Ecto neural progenitor cell (in vitro differentiated cells): ENCODE measurements at places on chromosomes 6 and 20.
A peak's percentile ranks its signal among the peaks of the same experiment; 100 is the strongest.

DNA sequence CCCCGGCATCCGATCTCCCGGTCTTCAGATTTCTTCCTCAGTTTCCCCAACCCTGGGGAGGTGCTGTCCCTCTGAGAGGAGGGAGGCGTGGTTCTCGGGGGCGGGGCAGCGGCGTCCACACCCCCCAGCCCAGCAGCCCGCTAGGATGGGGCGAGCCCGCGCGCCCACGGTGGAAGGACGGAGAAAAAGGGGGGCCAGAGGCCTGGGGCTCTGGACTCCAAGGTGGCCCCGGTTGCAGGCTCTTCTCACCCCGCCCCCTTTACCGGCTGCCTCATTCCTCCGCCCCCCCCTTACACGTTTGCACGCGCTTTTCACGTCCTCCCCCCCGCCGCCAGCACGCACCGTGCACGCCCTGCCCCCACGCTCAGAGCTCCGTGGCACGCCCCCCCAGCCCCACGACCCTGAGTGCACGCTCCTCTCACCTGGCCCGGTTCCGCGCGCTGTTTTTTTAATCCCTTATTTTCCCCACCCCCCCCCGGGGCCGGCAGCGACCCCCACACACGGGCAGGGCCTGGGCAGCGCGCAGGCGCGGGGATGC lies 402 bp downstream of the ZBTB12 start:
- peak; percentile 61 for DNase-seq

GRCh38 chr6:117544716-117545115 lies 57.6 kb downstream of the GOPC start:
- no peak for DNase-seq

DNA sequence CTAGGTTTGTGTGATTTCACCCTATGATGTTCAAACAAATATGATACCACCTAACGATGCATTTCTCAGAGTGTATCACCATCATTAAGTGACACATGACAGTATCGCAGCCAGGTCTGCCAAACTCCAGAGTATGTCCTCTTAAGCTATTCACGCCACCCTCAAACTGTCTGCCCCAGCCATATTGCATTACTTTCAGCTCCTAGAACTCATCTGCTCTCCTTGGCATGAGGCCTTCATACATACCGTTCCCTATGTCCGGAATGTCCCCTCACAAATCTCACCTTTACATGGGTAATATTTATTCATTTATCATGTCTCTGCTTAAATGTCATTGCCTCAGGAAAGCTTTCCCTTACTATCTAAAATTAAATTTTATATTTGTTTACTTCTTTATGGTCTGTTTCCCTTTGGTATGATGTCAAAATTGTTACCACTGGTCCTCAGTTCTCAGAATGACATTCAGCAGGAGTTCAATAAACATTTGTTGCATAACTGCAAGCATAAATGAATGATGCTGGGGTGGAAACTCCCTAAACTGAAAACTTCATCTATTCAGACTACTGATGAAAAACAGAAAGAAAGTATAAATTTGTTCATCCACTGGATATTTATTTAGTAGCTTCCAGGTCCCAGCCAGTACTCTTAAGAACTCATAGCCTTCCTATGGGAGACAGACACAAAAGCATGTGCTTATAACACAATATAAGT lies 3.2 kb downstream of the SESN1 start:
- DNase-seq = no peak

DNA sequence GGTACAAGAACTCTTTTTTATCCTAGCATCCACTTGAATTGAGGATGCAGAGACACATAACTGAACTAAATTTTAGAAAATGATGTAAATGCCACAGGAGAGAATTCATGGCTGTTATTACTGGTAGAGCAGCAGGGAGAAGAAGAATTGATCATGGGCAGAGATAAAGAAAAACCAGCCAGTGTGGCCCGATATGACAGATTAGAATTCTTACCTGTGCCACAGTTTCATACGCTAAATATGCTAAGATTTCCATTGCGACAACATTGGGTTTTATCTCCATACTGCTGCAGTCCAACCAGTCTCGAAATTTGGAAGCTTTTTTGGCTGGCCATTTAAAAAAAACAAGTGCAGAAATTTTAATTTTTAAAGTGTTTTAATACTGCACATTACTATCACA lies 373.8 kb upstream of the RUNX2 start:
- no peak for DNase-seq

DNA sequence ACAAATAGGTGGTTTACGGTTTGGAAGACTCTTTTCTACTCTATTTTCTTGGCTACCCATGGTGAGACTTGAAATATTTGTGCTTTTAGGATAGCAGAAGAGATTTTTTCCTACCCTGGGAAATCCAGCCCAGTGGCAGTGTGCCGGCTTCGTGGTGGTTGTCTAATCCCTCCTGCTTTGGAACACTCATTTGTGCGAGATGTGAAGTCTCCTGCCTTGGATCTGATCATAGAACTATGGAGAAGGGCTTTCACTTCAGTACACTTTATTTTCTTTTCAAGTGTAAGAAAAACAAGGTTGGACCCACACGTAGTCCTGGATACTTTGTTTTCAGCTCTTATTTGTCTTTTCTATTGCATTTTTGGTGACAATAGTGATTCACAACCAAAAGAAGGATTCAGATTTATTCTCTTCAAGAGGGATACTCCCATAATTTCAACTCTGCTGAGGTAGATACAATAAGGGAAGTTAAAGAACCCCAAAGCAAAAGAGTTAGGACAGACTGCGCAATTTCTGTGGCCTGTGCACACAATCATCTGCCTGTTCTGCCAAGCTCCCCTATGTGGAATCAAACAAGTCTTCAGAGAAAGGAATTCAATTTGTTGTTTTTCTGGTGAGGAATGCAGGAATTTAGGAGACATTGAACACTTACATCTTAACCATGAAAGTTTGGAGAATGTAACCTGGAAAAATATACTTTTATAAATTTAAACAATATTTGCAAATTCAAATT lies 413.2 kb downstream of the GJA1 start:
- no peak for DNase-seq

GRCh38 chr6:118918329-118918725 lies 16.6 kb downstream of the MCM9 start:
- DNase-seq = no peak

DNA sequence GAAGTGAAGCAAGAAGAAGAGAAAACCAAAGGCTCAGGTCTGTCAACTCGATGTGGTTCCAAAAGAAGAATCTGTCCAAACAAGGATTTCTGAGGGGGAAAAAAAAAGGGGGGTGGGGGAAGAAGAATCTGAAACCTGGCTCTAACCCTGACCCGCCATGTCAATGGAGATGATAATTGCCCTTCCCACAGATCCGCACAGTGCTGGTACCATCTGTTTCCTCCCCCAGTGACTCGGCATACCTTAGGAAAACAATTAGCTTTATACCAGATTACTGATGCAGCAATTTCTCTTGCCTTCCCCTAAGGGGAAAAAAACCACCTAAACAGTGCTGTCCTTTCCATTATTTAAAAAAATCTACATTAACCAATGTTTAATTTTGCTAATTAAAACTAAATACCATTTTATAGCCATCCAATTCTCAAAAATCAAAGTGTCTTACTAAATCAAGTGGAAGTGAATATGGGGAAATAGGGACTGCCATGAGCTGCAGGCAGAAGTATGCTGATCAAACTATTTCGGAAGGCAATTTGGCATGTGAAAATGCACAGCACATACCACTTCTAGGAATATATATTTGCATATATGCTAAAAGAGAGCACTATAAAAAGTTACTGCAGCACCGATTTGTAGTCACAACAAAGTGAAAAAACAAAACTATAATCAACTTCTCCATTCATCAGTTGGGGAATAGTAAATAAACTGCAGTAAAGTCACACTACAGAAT lies 46.8 kb downstream of the MAP7 start:
- no peak for DNase-seq

DNA sequence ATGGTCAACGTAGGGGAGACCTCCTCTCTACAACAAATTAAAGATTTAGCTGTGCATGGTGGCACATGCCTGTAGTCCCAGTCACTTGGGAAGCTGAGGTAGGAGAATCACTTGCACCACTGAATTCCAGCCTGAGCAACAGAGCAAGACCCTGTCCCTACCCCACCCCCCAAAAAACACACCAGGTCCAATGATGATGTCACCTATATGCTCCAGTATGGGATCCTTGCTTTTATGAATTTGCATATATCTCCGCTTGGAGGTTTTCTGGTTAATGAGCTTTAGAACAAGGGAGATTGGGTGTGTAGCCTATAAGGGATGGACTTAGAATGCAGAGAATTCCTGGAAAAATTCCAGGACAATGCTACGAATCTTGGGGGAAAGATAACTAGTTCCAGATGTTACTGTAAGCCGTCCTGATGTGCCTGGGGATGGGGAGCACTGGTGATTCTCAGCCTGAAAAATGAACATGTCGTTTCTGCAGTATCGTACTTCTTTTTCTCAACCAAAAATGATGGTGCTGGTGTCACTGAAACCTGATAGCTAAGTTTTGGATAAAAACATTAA lies 61.1 kb downstream of the ZBTB2 start:
- DNase-seq = no peak

- no peak for DNase-seq
These were observed 90.9 kb downstream of the FOXO3 start for GRCh38 chr6:108651340-108652227.

DNA sequence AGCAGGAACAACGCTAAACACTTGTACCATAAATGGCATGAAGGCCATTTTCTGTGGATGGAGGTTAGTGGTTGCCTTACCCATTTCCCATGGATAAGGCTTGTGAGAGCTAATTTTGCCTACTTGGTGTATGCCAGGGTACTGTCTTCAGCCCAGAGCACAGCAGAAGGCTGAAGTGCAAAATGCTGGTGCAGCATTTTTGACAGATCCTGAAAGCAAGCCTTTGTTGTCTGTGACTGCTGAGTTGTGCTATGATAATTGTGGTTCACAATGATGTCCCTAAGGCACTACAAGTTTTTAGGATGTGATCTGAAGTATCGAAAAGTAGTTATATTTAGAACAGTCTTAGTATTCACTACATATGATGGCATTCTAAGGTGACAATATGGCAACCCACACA lies 14.7 kb upstream of the HMGN3 start:
- DNase-seq = no peak

DNA sequence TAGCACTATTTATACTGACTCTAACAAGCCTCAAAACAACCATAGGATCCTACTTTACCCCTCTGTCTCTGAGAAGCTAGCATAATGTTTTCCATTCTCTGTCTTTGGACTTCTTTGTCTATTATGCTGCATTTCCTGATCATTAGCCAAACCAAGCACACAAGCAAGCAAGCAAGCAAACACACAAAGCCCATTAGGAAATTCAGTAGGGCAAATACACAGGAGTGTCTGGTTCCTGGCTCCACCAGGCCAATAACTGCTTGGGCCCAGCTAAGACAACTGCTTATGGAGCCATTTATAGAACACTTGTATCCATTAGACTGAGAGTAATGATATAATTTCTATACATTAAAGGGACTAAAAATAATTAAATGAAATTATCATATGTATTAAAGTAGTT lies 952.9 kb upstream of the EPHA7 start:
- no peak for DNase-seq

- no peak for DNase-seq
These were observed 682.2 kb upstream of the AGPAT4 start for GRCh38 chr6:161956082-161956481.

DNA sequence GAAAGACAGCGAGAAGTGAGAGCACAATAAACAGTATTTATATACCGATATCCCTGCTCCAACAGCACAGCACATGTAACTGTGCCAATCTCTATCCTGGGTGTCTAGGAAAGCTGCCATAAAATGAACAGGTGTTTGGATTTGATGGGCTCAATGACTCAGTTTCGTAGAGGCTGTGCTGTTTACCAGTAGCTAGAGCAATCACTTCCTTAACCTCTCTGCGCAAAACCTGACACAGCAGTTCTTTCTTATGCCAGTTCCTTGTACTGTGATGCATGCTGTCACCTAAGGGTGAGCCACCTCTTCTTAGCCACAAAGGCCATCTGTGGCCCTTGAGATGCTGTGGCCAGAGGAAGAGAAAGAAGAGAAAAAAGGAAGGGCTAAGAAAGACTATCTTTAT lies 59.3 kb downstream of the SHPRH start:
- DNase-seq = no peak

DNA sequence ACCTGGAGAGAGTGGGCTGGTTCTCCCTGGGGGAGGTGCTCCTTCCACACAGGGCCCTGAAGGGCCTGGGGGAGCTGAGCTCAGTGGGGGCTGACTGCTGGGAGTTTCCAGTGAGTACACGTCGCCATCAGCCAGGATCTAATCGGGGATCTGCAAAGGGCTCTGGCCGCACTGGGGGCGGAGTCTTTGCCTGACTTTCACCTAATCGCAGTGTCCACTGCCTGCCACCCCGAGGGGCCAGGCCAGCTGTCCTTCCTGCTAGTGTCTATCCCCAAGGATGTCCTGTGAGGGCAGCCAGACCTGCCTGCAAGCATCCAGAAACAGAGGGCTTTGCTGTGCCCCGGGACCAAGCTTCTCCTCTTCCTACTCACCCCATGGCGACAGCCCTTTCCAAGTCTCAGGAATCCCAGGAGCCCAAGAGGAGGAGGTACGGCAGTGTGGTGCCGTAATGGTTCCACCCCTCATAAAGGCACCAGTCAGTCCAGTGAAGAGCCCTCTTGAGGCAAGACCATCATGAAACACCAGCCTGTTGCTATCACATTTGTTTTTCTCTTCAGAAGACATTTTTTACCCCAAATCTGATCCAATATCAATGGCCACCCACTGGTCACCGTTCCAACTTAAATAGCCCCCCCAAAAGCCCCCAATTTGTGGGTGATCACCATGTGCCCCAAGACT lies 243.1 kb upstream of the ECI2 start:
- DNase-seq = no peak

- DNase-seq = no peak
These were observed 147.1 kb upstream of the SMLR1 start for GRCh38 chr6:130680116-130680515.

DNA sequence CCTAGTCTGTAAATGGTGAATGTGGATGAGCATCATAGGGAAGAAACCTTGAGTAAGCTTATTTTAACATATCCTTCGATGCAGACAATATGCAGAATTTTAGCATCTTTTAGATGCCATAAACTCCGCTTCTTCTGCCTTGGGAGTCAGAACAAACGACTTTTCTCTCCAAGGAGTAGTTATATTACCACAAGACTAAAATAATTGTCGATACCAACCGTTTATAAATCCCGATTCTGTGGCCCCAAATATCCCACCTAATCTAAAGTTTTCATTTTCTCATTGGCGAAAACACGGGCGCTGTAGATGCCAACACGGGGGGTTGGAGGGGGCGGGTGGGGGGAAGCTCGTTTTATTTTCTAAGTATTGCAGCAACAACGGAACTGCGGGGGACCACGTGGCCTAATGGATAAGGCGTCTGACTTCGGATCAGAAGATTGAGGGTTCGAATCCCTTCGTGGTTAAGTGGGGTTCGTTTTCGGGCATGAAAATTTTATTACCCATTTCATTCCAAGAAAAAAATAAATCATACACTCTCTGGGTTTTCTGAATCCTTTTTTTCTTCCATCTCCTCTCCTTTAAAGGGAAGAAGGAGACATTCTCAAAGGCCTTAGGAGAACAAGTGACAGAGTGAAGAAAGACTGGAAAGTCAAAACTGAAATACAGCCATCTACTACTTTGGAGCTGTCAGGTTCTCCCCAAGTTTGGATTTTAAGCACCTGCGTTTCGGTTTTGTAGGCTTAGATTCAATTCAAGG lies 65.5 kb upstream of the BTN3A2 start:
- DNase-seq = peak; percentile 57

- DNase-seq = peak; percentile 55
These were observed 182.3 kb downstream of the CDH4 start for GRCh38 chr20:61434341-61434781.

GRCh38 chr20:21514553-21515251 lies 838 bp upstream of the NKX2-2 start:
- DNase-seq = peak; percentile 71
